Central memory CD4-positive, alpha-beta T cell (primary cell): ENCODE measurements at places on chromosomes 11 and 22.

GRCh38 chr22:41619979-41620588 lies 759 bp downstream of the DESI1 start:
- DNase-seq = peak; percentile 35

GRCh38 chr11:46160100-46160499 lies 38.8 kb upstream of the PHF21A start:
- no peak for DNase-seq

DNA sequence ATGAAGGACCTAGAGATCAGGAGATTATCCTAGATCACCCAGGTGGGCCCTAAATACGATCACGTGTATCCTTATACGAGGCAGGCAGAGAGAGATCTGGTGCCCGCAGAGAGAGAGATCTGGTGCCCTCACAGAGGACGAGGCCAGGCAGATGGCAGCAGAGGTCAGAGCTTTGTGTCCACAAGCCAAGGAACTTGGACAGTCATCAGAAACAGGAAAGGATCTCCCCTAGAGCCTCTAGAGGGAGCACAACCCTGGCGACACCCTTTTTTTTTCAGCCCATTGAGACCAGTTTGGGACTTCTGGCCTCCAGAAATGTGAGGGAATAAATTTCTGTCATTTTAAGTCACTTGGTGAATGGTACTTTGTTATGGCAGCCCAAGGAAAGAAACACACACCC lies 25.5 kb upstream of the TIMP3 start:
- no peak for DNase-seq

GRCh38 chr11:133982876-133983275 lies 26.1 kb upstream of the IGSF9B start:
- no peak for DNase-seq

GRCh38 chr22:19419464-19420178 lies 11.9 kb downstream of the HIRA start:
- peak; percentile 59 for DNase-seq

GRCh38 chr11:125085301-125086081 lies 22.4 kb downstream of the SLC37A2 start:
- DNase-seq = no peak

- no peak for DNase-seq
Observed at GRCh38 chr11:86151174-86152005, 82.5 kb upstream of the PICALM start.

DNA sequence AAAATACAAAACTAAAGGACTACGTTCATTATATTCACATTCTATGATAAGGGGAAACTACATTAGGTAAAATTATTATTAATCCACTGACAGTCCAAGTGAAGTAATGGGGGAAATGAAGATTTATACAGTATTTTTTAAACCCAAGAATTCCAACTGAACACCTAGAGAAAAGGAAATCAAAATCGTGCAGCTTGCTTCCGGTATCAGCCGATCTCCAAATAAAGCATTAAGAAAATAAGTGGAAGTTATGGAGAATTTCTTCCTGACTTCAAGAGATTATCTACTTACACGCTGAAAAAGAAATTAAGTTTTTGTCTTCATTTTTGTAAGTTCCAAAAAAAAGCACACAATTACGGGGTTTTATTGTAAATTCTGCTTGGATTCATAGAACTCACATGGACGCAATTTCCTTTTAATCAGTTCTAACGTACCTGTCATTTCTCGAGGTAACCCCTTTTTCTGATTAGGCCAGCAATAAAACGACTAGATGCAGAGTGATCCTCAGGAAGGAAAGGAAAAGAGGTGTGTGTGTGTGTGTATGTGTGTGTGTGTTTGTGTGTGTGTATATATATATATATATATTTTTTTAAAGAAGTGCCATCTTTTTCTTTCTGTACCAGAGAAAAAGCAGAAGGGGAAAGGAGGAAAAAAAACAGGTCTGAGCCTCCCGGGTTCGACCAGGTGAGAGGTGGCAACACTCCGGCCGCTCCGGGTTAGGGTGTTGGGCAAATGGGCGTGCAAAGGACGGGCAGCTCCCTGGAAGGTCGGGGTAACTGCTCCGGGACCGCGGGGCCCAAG lies 1.1 kb downstream of the ZBTB44 start:
- DNase-seq = peak; percentile 16

DNA sequence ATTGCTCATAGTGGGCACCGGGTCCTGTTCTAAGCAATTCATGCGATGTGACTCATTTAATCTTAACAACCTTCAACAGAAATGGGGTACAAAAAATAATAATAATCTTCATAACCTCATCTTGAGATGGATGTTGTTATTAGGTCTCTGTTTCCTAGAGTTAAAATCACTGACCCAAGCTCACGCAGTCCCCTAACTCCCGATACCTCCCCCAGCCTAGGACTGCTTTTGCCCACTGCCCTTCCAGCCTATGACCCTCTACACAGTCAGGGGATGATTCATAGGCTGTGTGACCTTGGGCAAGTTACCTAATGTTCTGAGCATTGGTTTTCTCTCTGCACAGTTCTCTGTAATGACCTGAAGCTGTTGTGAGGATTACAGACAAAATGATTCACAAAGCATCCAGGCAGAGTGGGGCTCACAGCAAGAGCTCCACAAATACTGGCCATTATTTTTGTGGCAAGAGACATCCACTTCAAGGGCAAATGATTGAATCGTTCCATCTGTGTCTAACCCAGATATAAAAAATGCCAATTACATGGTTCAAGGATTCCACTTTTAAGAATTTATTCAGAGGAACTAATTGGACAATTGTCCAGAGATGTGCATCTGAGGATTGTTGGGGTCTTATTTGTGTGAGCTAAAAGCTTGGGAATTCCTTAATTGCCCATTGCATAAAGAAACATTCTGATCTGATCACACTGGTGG lies 20.0 kb downstream of the MTFP1 start:
- no peak for DNase-seq

DNA sequence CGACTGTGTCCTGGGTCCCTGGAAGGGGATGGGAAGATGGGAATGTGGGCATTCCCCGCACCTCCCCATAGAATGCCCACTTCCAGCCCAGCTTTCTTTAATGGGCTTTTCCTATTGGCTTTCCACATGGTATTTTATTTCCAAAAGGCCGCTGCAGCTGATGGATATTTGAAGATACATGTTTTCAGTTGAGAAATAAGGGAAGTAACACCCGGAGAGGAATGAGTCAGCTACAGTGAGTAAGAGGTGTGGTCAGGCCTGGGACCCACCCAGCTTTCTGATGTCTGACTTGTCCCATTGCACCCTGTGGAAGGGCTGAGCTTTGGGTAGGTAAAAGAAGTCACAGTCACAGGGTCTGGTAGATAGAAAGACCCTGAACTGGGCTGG lies 476.9 kb downstream of the MIAT start:
- DNase-seq = no peak

- no peak for DNase-seq
Observed at GRCh38 chr11:12863605-12864121, 145.5 kb upstream of the RASSF10 start.

GRCh38 chr11:96130061-96130620 lies 206.2 kb upstream of the MTMR2 start:
- DNase-seq = no peak

- no peak for DNase-seq
Observed at GRCh38 chr11:62195945-62196344, 5.9 kb downstream of the SCGB1D1 start.

GRCh38 chr11:57834852-57835251 lies 73.2 kb downstream of the CTNND1 start:
- no peak for DNase-seq

GRCh38 chr11:1140642-1141490 lies 16.9 kb upstream of the MUC5AC start:
- DNase-seq = no peak

GRCh38 chr22:21759093-21759492 lies 23.5 kb upstream of the YPEL1 start:
- no peak for DNase-seq

DNA sequence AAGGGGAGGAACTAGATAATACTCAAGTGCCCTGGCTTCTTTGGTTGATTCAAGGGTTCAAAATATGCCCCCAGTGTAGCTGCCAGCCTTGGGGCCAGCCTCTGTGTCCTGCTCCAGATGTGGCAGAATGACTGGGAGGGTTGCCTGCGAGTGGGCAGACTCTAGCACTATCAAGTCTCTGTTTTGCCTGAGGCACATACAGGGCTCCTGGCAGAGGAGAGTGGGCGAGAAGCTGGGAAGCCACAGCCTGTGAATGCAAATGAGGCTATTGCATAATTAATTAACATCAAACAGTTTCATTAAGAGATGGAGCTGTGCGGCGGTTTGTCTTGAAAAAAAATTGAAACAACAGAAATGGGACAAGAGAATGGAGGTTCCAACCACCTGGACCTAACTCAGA lies 50.8 kb downstream of the BUD13 start:
- no peak for DNase-seq

GRCh38 chr22:39348909-39349505 lies 784 bp upstream of the SYNGR1 start:
- DNase-seq = no peak

GRCh38 chr11:67400251-67400941 lies 1.3 kb downstream of the PPP1CA start:
- DNase-seq = no peak

DNA sequence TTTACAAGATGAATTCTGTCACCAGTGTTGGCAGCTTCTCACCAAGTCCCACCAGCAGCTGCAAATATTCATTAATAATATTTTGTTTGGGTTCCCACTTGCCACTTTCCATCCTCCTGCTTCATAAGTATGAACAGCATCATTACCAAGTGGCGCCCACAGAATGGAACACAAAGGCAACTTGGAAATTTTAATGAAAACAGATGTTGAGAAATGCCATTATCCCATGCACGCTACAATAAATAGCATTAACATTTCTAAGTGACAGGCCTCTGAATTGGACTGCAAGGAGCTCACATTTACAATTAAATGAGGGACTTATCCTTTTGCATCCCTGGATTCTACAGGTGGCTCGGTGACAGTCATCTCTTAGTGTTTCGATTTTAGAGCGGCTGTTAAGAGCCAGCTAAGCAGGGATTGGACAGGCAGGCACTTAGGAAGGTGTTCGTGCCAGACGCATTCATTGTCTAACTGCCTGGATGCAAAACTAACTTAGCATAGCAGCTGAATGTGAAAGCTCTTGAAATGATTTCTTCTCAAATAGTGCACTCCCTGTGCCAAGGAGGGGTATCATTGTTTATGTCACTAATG lies 170.3 kb downstream of the KIRREL3 start:
- no peak for DNase-seq

DNA sequence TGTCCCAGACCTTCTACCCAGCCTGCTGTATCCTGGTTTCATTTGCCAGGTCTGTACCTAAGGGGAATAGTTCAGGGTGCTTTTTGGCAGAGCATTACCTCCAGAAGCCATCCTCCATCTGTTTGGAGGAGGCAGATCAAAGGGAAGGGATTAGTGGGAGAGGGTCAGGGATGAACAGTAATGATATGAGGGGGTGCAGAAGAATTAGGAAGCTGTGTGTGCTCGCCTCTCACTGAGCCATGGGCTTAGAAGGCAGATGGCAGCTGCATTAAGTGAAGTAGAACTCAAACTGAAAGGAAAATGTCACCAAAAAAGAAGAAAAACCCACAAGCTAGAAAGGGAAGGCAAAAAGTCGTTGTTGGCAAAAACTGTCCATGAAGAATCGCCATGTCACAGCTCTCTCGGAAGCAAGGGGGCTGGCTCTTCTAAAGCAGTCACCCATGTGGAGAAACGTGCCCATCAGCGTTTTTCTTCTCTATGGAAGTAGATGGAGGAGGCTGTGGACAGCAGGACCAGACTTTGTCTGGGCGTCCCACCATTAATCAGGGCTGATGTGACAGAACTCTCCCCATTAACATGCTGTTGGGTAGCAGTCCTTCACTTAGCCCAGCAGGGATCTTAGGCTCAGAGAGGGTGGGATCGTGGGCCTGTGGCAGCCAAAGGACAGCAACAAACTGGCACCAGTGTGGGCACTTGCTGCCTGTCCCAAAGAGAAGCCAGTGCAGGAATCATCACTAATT lies 46.8 kb downstream of the CEP164 start:
- DNase-seq = no peak

DNA sequence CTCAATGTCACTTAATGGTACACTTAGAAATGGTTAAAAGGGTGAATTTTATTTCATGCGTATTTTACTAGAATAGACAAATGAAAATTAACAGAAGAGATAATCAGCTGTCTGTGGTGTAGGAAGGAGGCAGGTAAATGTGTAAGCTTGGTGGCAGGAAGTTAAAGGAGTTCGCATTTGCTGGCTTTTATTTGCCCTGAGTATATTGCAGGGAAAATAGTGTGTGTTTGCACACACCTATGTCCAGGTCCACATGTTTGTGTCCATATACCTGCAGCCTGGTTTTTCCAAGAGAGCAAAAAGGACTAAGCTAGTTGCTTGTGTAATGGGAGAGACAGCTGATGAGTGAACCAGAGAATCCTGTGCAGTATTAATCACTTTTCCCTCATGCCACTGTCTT lies 16.0 kb downstream of the NTM start:
- no peak for DNase-seq

- no peak for DNase-seq
Observed at GRCh38 chr11:1890856-1891830, 552 bp downstream of the PRR33 start.

DNA sequence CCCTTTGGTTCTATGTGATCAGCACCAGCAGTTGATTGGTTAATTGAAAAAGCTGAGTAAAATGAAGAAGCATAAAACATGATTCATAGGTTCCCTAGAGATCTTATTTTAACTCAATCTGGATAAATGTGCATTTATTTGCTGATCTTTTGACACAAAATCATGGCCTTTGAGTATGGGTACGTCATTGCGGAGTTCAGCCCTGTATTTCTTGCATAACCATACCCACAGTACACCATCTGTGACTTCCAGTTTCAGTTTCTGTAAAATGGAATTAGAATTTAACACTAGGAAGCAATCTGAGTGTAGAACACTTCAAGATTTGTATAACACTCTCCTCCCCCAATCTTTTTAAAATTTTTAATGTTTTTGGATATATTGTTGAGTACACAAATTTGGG lies 358.2 kb downstream of the DDX10 start:
- no peak for DNase-seq

DNA sequence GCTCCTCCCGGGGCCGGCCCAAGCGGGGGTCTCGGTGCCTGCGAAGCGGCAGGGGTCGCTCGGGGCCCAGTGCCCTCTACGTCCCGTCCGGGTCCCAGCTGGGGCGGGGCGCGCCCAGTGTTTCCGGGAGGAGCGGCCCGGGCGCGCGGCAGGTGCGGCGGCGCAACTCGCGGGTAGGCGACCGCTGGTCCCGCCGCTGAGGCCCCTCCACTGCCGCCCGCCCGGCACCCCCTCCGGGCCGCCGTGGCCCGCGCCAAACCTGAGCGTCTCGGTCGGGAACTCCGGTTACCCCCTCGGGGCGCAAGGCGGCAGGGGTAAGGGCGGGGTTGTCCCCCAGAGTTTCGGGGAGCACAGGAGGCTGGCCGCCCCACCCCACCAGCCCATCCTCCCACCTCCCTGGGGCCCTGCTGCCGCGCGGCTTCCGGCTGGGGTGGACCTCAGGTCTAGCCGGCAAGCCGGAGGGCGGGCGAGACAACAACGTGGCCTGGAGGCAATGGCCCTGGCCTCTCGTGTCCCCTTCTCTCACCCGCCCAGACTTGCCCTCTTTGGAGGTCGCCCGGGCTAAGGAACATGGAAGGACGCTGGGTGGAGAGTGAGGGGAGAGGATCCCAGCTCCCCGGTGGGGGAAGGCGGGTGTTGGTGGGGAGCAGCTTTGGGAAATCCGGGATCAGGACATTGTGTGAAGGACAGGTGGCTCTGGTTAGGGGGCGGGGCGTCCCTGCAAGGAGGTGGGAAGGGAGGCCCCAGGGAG lies 398 bp upstream of the CRACR2B start:
- no peak for DNase-seq
